ENCODE measurements at places on chromosomes 5 and 9.

DNA sequence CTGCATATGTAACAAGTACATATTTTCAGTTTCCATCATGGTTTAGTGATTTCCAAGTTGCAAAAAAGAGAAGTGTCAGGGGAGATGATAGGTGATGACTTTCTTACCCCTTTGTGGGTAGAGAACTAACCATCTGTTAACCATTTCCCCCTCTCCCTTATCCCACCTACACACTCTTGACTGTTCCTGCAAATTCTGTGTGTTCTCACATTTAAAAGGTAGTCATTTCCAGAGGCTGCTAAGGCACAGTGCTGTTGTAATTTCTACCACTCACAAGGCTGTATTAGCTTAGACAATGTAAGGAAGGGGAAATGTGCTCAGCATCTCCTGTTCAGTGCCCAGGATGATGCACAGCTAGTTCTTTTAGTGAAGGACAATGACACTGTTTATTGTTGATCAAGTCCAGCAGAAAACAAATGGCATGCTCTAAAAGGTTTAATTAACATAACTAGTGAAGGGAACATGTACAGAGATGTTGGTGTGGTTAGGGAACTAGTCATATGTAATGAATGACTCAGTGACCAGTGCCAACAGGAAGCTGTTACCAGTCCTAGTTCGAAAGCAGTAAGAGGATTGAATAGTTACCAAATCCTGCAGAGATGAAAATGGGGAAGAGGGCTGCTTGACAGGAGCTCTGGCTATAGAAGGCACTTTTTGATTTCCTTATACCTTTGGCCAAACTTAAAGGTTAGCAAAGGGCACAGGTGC, 165.1 kb downstream of the PLK2 start:
- DNase-seq = no peak

GRCh38 chr5:105903069-105903468, 1767.7 kb downstream of the EFNA5 start:
- DNase-seq = no peak

GRCh38 chr5:116492016-116492623, 82.5 kb downstream of the SEMA6A start:
- DNase-seq = no peak

DNA sequence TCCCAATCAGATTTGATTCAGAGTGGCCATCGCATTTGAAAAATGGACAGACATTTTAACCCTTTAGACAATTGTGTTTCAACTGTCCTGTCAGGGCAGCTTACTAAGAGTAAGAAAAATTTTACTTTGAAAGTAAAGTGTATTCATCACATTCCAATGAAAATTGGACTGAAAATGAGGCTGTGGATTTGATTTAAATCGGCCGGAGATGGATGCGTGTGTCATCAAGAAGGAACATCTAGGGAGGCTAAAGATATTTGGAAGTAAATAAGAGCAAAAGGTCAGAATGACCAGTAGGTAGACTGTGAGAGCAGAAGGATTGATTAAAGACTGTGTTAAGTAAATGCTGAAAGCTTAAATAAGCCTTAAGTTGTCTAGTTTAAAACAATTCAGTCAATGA, 1.5 kb downstream of the ZCCHC7 start:
- DNase-seq = no peak

DNA sequence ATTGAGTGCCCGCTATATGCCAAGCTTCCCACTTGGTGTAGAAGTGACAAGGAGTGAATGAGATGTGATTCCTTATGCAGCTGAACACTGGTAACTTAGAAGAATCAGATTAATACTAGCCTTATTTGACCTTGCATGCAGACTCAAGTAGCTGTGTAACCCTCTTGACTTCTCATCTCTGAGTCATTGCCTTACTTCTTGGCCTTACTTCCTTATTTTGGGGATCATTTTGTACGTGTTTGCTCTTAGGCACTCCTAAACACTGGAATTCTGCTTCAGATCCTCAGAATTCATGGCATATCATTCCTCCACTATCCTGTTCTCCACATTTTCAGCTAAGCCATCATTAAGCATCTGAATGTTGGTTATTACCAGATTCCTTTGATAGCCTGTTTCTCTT, 948.9 kb upstream of the ARRDC3 start:
- no peak for DNase-seq

DNA sequence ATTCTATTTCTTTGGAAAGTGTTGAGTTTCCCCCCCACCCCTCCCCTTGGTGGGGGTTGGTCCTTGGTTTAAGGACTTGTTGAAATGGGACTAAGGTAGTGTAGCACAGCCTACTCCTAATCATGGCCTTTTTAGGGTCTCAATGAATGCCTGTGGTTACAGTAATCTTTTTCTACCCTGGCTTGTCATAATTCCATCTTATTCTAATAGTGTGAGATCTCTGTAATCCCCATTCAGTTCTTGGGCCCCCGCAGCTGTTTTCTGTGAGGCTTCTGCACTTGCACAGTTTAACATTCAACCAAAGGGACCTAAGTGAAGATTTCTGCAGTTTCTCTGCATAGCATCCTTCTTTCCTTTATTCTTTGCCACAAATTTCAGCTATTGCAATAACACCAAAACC, 30.7 kb downstream of the TNFSF15 start:
- no peak for DNase-seq

DNA sequence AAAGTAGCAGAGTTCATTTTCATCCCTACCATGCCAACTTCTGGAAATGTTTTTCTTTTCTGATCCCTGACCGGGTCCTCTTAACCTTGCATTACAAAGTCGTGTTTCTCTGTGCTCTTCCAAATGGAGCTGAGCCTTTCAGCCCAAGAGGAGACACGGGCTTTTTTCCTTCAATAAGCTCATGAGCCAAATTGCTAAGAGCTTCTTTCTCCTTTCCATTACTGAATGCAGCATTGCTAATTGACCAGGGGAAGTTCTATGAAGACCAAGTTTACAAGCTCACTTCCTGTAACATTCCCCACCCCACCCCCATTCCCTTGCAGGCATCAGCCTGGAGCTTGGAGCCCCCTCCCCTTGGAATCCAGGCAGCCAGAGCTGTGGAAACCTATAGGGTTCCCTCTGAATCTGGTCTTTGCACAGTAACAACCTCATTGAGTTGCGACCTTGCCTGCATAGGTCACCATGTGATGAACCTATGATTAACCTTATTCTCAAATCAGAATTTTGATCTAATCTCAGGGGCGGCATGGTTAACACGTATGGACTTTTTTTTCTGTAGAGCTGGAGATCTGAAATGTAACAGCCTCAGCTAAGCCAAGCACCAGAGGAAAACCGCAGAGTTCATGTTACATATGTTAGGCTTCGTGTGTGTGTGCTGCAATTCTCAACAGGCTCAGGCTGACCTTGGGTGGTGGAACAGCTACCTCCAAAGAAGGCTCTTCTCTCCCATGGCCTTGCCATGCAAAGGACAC, 395.7 kb upstream of the ZNF462 start:
- DNase-seq = no peak

Data from activated CD4-positive, alpha-beta T cell treated with anti-CD3 and anti-CD28 coated beads, Interleukin-2, amount 50 U/mL, for 4 hours (primary cell).